ENCODE measurements at places on chromosomes 1 and 21.

DNA sequence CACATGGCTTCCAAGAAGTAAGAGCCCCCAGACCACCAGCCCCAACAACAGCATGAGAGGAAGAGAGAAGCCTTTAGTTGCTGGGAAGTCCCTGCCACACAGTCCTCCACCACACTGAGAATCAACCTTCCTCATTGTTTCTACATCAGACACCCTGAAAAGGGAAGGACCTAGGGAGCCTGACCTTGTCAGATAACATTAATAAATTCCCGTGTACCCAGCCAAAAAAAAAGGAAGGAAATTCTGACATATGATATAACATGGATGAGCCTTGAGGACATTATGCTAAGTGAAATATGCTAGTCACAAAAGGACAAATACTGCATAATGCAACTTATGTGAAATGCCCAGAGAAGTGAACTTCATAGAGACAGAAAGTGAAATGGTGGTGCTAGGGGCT is 65.6 kb upstream of the ARHGAP29 start:
- H3K4me1 ChIP-seq = no peaks in the 10 kb centered on the region
- no peaks in the 10 kb centered on the region for H3K36me3 ChIP-seq
- H3K27ac ChIP-seq = no peak overlapping the region
- no peaks in the 10 kb centered on the region for H3K27me3 ChIP-seq
- DNase-seq = no peak

DNA sequence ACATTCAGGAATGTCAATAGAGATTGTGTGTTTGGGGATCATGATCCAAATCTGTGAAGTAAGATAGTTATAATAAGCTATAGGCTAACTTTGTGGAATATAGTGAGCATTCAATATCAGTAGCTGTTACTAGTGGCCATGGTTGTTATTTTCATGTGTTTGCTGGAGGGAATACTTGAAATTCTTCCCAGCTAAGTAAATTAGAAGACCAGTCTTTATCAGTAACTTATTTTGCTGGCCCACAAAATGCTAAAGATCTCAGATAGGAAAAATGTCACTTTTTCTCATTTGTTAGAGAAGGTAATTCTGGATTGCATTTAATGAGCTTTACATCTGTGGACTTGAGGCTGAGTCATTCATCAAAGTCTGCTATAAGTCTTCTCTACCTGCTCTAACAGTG is 156.1 kb upstream of the LRRC7 start:
- H3K27me3 ChIP-seq = no peaks in the 10 kb centered on the region
- H3K27ac ChIP-seq = no peak overlapping the region
- H3K4me3 ChIP-seq = no peak overlapping the region

DNA sequence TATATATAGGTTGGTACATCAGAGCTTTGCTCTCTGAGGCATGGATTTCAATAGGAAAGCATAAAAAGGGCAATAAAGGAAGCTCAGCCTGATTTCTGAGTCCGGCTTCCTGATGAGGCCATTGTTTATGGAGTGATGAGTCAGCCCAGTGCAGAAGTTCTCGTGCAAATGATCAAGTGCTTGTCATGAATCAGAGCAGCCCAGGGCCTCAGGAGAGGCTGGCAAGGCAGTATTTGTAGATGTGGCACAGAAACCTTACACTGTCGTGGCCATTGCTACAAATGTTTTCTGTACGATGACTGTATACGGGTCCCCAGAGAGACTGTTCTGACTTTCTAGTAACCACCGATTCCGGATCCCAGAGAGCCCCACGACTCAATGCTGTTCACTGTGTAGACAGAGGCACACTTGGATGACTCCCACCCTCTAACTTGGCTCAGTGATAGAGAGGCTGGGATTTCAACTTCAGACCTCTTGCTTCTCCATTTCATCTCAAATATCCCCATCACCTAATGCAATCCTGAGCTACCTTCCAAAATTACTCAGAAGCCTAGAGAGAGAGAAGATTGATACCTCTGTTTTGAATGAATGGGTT is 26.8 kb downstream of the UMODL1 start:
- H3K27ac ChIP-seq = no peak overlapping the region
- no peaks in the 10 kb centered on the region for H3K36me3 ChIP-seq
- H3K27me3 ChIP-seq = no peaks in the 10 kb centered on the region
- DNase-seq = peak; percentile 69

DNA sequence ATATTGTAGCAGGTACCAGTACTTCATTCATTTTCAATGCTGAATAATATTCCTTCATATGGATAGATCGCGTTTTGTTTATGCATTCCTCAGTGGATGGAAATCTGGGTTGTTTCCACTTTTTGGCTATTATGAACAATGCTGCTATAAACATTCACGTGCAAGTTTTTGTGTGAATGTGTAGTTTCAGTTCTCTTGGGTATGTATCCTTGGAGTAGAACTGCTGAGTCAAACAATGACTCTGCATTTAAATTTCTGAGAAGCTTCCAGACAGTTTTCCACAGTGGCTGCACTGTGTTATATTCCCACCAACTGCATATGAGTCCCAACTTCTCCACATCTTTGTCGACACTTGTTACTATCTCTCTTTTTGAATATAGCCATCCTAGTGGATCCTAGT is 138.0 kb upstream of the KLHDC7A start:
- H3K4me3 ChIP-seq = no peak overlapping the region
- DNase-seq = no peak
- H3K27me3 ChIP-seq = no peaks in the 10 kb centered on the region
- no peaks in the 10 kb centered on the region for H3K36me3 ChIP-seq
- no peak overlapping the region for H3K27ac ChIP-seq
- no peaks in the 10 kb centered on the region for H3K4me1 ChIP-seq

DNA sequence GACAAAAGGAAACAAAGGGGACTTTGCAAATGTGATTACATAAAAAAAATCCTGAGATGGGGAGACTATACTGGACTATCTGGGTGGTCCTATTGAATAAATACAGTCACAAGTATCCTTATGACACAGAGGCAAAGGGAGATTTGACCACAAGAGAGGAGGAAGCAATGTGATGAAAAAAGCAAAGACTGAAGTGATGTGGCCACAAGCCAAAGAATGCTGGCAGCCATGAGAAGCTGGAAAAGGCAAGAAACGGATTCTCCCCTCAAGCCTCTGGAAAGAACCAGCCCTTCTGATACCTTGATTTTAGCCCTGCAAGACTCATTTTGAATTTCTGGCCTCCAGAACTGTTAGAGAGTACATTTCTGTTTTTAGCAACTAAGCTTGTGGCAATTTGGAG is 36.4 kb downstream of the OLFML2B start:
- H3K27me3 ChIP-seq = no peaks in the 10 kb centered on the region
- H3K4me3 ChIP-seq = no peak overlapping the region
- H3K4me1 ChIP-seq = no peaks in the 10 kb centered on the region
- H3K27ac ChIP-seq = no peak overlapping the region

GRCh38 chr1:118556936-118557335 is 371.9 kb upstream of the SPAG17 start:
- no peaks in the 10 kb centered on the region for H3K27me3 ChIP-seq
- H3K27ac ChIP-seq = no peak overlapping the region
- no peak for DNase-seq
- H3K4me1 ChIP-seq = no peaks in the 10 kb centered on the region
- no peaks in the 10 kb centered on the region for H3K36me3 ChIP-seq
- H3K4me3 ChIP-seq = no peak overlapping the region

DNA sequence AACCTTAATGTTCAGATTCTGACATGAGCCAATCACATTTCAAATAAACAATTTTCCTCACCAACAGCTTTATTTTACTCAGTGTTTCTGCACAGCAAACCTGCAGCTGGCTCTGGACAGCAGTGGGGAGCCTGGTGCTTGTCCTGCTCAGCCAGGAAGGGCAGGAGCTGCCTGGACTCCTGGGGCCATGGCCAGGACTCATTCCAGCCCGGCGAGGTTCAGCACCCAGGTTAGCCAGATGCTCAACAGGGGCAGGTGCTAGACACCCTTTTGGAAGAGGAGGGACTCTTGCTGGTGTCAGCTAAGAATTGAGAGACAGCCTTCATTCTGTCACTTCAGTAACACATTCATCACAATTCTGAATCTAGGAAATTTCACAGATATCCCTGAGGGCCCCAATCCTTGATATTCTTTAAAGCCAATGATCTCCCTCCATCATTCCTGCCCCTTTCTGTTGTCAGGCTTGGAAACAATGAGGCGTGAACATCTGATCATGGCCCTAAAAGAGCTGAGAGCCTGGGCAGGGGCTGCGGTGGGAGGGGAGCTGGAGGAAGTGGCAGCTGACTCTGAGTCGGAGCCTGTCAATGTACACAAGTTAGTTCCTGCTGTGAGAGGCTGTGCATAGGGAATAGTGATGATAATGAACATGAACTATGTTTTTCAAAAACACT is 251.3 kb downstream of the SDCCAG8 start:
- no peak for DNase-seq
- H3K4me3 ChIP-seq = no peak overlapping the region
- no peaks in the 10 kb centered on the region for H3K27me3 ChIP-seq
- H3K27ac ChIP-seq = no peak overlapping the region
- peaks cover 26% of the 10 kb centered on the region for H3K36me3 ChIP-seq
- no peaks in the 10 kb centered on the region for H3K4me1 ChIP-seq

GRCh38 chr21:32353002-32353711 is 39.7 kb downstream of the URB1 start:
- no peaks in the 10 kb centered on the region for H3K27me3 ChIP-seq
- no peak overlapping the region for H3K27ac ChIP-seq
- H3K36me3 ChIP-seq = peaks cover 92% of the 10 kb centered on the region
- no peak overlapping the region for H3K4me3 ChIP-seq
- no peaks in the 10 kb centered on the region for H3K4me1 ChIP-seq

GRCh38 chr21:36706951-36707762 is 8.2 kb downstream of the SIM2 start:
- H3K4me1 ChIP-seq = no peaks in the 10 kb centered on the region
- DNase-seq = peak; percentile 55
- H3K36me3 ChIP-seq = no peaks in the 10 kb centered on the region
- H3K27me3 ChIP-seq = peaks cover 93% of the 10 kb centered on the region
- no peak overlapping the region for H3K4me3 ChIP-seq

DNA sequence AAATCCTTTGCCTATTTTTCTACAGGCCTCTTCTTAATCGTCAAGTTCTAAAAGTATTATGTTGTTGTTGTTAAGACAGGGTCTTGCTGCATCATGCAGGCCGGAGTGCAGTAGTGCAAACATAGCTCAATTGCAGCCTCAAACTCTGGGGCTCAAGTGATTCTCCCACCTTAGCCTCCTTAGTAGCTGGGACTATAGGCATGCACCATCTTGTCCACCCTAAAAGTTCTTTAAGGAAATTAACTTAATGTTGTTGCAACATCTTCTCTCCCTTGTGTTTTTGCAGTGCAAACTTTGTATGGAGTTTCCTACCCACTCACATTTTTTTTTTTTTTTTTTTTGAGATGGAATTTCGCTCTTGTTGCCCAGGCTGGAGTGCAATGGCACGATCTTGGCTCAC is 4.1 kb upstream of the VHLL start:
- H3K27me3 ChIP-seq = no peaks in the 10 kb centered on the region
- no peak overlapping the region for H3K27ac ChIP-seq
- H3K36me3 ChIP-seq = peaks cover 10% of the 10 kb centered on the region
- no peaks in the 10 kb centered on the region for H3K4me1 ChIP-seq
- no peak for DNase-seq

GRCh38 chr1:21256776-21257175 is 33.5 kb downstream of the ECE1 start:
- no peak for DNase-seq
- no peak overlapping the region for H3K4me3 ChIP-seq
- H3K27me3 ChIP-seq = no peaks in the 10 kb centered on the region
- peak overlapping the region; percentile 35 for H3K27ac ChIP-seq

DNA sequence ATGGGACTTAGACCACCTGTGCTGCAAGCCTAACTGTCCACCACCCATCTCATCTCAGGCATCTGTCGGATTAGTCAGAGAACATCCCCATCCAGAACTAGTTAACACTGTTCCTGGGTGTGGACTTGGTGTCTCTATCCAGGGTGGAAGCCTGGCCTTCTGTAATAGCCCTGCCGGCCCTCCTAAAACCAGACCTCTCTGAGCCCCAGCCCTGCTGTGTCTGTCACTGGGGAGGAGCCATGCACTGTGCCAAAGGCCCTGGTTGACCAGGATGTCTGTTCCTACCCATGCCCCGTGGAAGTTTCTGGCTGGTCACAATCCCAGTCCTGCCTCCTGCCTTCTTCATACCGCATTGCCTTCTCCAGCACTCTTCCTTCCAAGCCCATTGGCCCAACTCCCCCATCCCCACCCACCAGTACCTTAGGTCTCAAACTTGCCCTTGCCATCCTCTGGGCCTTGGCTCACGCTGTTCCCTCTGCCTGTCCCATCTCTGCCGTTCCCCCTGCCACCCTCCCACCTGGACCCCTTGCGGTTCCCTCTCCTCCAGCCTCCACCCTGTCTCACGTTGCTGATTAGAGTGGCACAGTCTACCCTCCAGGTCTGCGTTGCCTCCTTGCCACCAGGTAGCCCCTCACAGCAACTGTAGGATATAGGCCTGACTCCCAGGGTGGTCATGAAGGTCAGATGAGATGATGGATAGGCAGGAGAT is 105.6 kb downstream of the EPHB2 start:
- no peaks in the 10 kb centered on the region for H3K4me1 ChIP-seq
- H3K36me3 ChIP-seq = no peaks in the 10 kb centered on the region
- no peak overlapping the region for H3K4me3 ChIP-seq

DNA sequence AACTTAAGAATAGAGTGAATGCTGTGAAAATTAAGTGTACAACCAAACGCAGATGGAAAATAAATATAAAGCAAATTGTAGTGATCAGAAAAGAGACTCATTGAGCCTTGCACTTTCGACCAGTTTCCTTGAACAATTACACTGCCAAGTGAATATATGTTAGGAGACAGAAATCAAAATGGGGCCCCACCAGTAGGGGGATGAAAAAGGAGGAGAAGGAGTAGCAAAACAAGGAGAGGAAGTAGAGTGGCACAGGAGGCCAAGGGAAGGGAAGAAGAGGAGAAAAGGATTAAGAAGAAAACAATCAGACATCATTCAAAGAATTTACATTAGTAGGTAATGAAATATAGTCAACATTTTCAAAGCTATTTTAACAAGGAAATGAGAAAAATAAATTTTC is 1770.6 kb downstream of the PLA2G4A start:
- H3K27me3 ChIP-seq = no peaks in the 10 kb centered on the region
- DNase-seq = no peak
- no peak overlapping the region for H3K27ac ChIP-seq
- no peak overlapping the region for H3K4me3 ChIP-seq
- no peaks in the 10 kb centered on the region for H3K4me1 ChIP-seq

GRCh38 chr1:16727190-16728111 is 12.9 kb upstream of the RNU1-4 start:
- H3K27ac ChIP-seq = no peak overlapping the region
- H3K27me3 ChIP-seq = no peaks in the 10 kb centered on the region

DNA sequence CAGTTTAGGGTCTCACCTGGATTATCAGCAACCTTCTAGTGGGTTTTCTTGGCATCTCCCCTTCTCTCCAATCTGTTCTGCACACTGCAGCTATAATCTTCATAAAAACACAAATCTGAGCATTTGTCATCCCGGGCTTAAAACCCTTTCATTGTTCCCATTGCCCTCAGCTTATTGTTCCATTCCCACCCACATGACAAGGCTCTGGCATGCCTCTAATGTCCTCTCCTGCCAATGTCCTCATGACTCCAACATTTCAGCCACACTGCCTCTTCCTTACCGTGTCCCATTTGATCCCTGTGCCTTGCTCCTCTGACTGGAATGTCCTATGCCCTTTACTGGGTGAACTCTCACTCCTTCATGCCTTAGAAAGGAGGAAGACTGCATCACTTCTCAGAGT is 7.5 kb upstream of the DPH2 start:
- peaks cover 43% of the 10 kb centered on the region for H3K36me3 ChIP-seq
- H3K27me3 ChIP-seq = no peaks in the 10 kb centered on the region
- H3K4me1 ChIP-seq = no peaks in the 10 kb centered on the region
- no peak overlapping the region for H3K27ac ChIP-seq
- H3K4me3 ChIP-seq = no peak overlapping the region

GRCh38 chr1:172673761-172674160 is 14.9 kb downstream of the FASLG start:
- H3K36me3 ChIP-seq = no peaks in the 10 kb centered on the region
- H3K27me3 ChIP-seq = no peaks in the 10 kb centered on the region
- no peak overlapping the region for H3K27ac ChIP-seq
- H3K4me3 ChIP-seq = no peak overlapping the region

Measured in right atrium auricular region (tissue), 2 donors.